ENCODE measurements at places on chromosomes 2 and 18. TPM values are rescaled to one million over a fixed set of nuclear protein-coding genes. Genes with fewer than 3 reads are reported as not detected.

TUBA4B gene
- not detected for total RNA-seq

GRCh38 chr2:156191527-156191926 is 141.0 kb downstream of the NR4A2 start:
- no peak for DNase-seq

DNA sequence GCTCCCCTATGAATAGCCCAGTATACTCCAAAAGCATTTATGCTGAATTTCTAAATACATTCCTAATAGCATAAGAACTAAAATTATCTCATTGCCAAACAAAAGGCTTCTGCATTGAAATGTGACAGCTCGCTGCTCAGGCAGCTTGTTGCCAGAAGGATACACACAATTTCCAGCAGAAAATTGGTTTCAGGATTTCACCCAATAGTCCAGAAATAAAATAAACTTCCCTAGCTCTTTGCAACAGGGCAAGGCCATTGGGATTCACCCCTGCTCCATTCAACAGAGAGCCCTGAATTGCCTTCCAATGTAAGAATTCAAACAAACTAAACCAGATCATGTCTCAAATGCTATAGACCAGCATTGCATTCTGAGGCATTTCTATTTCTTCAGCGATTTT is 70.7 kb downstream of the RBM43 start:
- DNase-seq = no peak

GRCh38 chr2:227817850-227818674 is 4.4 kb downstream of the CCL20 start:
- peak; percentile 56 for DNase-seq

HSBP1L1 gene
- total RNA-seq = 5.0 TPM

DNA sequence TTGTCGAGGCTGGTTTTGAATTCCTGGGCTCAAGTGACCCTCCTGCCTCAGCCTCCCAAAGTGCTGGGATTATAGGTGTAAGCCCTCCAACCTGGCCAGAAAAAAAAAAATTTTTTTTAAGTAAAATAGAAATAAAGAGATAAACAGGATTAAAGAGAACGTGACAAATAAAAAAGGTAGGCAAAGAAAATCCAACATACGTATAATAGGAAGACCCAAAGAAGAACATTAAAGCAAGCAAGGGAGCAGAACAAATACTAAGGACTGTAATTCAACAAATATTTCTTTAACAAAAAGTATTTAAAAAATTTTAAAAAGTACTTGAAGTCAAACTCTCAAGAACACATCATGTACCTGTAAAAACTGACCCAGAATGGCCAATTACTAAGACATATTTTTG is 56.4 kb downstream of the PTPN2 start:
- no peak for DNase-seq

DNA sequence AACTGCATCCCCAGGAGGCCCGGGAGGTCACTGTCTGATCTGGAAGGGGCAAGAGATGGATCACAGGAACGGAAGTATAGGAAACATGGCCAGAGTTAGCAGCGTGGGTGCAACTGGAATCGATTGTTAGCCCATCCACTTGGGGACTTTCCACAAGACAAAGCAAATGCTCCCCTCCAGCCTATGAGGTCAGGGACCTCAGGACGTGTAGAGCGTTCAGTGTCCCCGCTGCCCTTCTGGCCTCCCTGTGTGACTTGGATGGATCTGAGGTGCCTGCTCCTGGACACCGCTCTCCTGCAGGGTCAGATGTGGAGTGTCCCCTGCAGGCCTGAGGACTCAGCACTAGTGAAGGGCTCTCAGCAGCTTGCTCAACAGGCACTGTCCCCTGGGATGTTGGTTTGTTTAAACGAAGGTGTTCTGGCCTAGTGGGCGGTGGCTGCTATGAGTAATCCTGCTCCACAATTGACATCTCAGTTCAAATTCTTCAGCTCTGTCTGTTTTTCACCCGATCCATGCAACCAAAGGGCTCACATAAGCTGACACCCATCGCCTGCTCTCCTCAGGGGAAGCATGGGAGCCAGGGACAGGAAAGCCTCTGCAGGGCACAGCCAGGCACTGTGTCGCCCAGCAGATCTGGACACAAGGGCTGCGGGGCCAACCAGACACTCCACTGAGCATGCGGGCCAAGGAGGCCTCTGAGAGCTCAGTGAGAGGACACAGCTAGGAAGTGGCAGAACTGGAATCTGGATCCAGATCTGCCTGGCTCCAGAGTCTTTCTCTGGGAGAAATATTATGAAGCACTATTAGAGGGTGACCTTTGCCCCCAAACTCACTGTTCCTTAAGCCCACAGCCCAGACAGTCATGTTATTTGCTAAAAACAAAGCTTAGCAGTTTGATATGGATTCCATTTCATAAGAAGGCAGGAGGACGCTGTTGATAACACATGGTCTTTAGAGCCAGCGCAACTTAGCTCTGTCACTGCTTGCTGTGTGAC is 78.5 kb downstream of the RHOB start:
- DNase-seq = no peak

GRCh38 chr18:46344416-46345180 is 240.4 kb downstream of the HAUS1 start:
- DNase-seq = no peak

GRCh38 chr2:151292141-151292540 is 2.7 kb upstream of the NMI start:
- DNase-seq = no peak
